Foreskin fibroblast (primary cell): ENCODE measurements at places on chromosomes 3 and 15.

- peak; percentile 11 for DNase-seq
Observed at GRCh38 chr3:107542665-107543064, 19.9 kb downstream of the BBX start.

DNA sequence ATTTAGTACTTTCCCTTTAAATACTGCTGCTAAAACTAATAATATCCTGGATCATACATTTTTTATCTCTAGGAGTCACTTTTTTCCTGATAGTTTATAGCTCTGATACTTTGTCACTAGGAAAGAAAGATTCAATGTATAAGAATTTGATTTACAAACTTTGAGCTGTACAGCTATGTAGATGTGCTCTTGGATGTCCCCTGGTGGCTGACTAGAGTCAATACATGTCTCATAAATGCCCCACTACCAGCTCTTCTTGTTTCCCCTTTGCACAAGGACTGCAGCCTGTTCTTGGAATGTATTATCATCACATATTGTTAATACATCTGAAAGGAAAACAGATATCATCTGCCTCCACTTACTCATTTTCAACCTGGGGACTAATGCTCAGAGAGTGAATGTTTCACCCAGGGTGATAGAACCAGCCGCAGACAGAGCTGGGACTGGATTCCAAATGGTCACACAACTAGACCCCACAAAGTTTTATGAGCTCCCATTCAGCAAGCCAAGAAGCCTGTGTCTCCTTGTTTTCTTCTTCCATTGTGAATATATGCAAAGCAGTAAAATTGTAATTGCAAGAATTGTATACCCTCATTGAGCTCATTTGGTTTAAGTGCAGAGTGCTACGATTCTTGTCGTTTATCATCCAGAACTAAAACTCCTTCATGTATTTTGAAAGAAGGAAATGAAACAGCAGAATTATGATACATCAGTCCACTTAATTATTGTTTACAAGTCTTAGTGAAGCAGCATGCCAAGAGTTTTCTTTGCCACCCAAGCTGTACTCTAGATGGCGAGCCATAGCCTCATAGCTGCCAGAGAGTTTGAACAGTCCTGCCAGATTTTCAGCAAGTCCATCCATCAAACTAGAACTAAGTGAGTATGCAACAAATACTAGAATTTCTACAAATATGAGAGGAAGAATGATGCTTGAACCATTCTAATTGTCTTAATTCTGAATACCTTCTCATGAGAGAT is 261.6 kb upstream of the LMCD1 start:
- DNase-seq, result peak; percentile 10

GRCh38 chr15:48644827-48645557 is 517 bp downstream of the FBN1 start:
- peak; percentile 87 for DNase-seq

- peak; percentile 39 for DNase-seq
Observed at GRCh38 chr3:138945709-138946662, 951 bp downstream of the FOXL2 start.

GRCh38 chr3:7280318-7280717 is 419.4 kb downstream of the GRM7 start:
- no peak for DNase-seq

DNA sequence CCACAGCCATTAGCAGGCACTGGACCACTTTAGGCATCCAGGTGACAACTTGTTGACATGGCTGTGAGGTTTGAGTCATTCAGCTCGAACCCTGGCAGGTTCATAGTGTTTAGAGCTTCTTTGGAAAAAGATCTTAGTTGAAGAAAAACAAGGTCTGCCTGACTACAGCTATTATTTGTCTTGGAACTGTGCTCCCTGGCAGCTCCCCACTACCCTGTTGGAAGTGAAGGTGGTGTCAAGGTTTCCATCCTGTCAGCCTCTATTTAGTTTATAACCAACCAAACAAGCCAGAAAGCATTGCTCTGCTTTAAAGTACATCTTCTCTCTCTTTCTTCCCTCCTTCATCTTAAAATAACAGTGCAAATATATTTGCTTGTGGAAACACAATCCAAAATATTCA is 56.8 kb downstream of the KAT2B start:
- DNase-seq, result no peak

GRCh38 chr3:16496008-16496407 is 17.5 kb downstream of the RFTN1 start:
- no peak for DNase-seq

- no peak for DNase-seq
Observed at GRCh38 chr3:40191251-40191650, 118.3 kb upstream of the EIF1B start.

- DNase-seq, result no peak
Observed at GRCh38 chr15:48814286-48814685, 3.4 kb upstream of the CEP152 start.

DNA sequence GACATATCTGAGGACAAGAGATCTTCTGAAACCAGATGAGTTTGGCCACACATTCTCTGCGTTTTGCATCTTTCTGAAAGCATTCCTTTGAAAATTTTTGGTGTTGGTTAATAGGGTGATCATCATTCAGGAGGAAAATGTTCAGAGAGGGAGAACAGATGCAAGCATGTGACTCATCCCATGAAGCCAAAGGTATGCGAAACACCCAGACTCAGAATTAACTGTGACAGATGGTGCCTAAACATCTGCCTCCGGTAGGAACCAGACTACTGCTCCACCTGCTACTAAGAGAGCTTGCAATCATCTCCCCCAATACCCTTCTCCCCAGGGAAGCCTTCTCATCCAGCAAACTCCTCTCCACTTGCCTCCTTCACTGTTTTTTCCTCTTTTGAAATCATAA is 46.2 kb downstream of the TRIM69 start:
- DNase-seq, result peak; percentile 28

DNA sequence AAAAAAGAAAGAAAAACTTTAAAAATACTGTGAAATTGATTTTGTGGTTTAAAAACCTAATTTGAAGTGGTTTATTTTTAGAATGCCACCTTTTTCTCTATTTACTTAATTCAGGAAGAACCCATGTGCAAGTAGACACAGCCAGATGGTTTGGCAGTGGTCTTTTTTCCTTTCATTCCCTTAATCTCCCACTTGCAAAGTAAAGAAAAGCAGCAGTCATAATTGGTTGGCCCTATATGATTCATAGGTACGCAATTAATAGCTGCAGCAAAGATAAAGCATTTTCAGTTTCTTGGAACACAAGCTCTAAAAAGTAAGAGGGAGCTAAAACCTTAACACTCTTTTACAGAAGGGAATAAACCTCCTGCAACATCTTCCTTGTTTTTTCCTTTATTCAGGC is 115.3 kb downstream of the MECOM start:
- no peak for DNase-seq

DNA sequence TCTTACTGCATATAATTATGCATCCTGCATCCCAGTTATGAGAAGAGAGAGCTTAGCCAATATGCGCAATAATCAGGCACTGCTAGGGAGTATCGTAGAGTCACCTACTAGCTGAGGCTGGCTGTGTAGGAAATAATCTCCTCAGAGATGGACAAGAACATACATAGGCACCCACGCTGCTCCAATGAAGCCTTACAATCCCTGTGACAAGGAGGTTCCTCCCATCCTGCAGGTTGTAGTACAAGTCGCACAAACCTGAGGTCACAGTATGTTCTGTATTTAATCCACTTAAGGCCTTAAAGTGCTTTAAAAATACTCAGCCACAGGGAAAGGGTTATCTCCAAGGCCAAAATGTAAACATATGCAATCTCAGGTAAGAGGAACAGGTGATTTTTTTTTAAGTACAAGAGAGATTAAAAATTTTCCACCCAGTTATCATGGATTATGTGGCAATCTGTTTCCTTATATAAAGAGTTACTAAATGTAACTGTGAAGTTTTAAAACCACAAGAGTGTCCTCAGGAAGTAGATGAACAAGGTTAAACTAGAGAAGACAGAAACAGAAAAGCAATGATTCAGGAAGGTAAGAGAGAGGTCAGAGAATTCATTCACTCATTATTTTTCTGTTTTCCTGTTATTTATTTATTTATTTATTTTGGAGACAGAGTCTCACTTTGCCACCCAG is 7.5 kb upstream of the COLQ start:
- no peak for DNase-seq

GRCh38 chr3:127615631-127616305 is 13.2 kb upstream of the PODXL2 start:
- peak; percentile 33 for DNase-seq
